ENCODE measurements at places on chromosomes 1 and 21.

- DNase-seq = no peak
Observed at GRCh38 chr1:220067269-220068204, 21.2 kb upstream of the EPRS1 start.

- DNase-seq = peak; percentile 55
Observed at GRCh38 chr1:117060441-117061317, 553 bp downstream of the TTF2 start.

DNA sequence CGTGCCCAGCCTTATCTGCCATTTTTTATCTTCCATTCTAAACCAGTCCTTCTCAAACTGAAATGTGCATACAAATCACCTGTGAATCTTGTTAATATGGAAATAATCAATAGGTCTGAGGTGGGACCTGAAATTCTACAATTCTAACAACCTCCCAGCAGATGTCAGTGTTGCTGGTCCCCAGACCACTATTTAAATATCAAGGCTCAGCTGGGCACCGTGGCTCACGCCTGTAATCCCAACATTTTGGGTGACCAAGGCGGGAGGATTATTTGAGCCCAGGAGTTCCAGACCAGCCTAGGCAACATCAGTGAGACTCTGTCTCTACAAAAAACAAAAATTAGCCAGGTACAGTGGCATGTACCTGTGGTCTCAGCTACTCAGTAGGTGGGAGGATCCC, 4.1 kb downstream of the UQCRHL start:
- DNase-seq = no peak

DNA sequence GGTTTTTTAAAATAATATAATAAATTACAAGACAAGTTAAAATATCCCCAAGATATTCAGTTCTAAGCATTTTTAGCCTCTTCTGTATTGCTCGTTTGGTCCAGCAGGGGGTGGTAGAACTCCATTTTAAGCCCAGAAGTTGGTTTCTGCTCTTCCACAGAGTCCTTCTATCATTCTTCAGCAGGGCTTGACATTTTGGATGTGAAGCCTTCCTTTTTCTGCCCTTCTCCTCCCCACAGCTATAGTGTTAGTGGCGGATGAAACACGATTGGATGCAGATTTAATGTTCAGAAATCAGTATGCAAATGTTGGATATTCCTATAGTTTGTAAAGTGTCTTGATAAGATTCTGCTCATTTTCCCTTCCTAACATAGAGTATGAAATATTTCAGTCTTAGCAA, 1.4 kb downstream of the NCAM2 start:
- DNase-seq = peak; percentile 36

DNA sequence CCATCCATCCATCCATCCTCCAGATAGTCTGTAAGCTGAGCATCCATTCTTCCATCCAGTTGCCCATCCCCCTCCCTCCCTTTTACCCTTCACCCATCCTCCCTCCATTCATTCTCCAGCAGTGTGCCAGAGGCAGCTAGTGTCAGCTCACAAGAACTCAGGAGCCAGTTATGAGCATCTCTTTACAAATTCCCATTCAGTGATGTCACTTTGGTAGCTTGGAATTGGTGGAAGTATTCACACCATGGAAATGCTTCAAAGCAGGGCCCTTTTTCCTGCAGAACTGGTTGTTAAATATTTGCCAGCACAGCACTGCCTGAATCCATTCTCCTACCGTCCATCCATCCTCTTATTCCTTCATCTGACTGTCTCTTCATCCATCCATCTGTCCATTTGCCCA, 72.5 kb downstream of the ARHGEF10L start:
- DNase-seq = peak; percentile 90

DNA sequence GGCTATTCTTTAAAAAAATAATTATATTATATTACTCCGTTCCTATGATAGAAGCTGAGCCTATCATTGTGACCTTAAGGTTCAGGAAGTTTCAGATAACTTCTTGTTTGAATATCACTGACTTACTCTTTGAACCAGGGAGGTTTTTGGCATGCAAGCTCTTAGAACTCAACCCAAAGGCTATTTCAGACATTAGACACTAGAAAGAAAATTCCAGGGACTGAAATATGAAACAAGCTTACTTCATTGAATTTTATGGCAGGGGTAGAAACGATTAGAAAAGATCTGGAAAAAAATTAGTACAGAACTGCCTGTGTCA, 159.6 kb downstream of the DENND1B start:
- no peak for DNase-seq

GRCh38 chr1:100353988-100354387, 1.7 kb downstream of the CDC14A start:
- DNase-seq = peak; percentile 81

DNA sequence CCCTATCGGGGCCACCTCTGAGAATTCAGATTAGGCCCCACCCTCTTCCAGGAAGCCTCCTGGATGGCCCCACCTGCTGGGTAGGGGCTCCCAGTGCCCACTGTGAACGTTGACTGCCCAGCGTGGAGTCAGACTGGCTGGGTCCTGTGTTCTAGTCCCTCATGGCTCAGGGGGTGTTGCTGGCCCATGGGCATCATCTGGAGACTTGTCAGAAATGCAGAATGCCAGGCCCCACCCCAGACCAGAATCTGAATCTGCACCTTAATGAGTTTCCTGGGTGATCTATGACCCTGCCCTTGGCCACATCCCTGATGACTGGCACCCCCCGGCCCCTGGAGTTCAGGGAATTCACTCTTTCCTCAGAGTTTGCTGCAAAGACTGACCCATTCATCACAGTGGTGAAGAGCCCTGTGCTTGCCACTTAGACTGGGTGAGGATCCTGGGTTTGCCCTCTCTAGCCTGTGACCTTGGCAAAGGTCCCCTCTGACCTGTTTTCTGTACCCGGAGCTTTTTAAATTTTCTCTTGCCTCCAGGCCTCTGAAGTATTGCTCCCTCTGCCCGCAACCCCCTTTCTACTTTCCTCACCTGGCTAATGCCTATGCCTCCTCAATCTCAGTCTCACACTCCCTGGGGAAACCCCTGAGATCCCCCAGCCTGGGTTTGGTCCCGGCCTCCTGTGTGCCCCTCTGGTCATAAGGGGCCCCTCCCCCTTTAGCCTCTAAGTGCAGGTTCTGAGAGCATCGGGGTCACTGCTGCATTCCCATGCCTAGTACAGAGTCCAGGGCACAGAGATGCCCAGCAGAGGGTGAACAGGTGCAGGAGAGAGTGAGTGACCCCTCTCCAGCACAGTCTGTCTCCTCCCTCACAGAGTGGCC, 184.2 kb downstream of the MATN1 start:
- no peak for DNase-seq

DNA sequence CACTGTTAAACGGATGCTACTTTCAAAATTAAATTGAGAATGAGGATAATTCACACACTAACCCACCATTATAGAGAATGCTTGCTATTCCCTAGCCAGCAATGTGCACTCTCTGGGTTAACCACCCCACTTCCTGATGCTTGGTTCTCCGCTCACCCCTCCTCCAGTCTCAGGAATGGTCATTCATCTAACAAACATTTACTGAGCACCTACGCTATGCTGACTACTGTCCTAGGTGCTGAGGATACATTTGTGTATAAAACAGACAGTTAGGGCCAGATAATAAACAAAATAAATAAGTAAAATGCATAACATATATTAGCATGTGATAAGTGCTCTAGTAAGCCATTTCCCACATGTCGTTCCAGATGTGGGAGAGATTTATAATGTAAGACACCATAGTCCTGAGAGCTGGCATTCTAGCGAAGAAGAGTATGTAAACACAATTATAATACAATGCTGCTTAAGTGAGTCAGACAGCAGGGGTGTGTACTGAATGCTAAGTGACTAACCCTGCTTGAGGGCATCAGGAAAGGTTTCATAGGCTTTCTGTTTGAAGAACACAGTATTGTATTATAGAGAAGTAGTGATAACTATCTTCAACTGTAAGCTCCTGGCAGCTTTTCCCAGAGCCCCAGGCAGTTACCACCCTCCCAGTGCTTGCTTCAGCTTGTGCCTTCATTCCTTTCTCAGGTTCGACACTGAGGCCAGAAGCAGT, 126.7 kb upstream of the CACHD1 start:
- peak; percentile 84 for DNase-seq

DNA sequence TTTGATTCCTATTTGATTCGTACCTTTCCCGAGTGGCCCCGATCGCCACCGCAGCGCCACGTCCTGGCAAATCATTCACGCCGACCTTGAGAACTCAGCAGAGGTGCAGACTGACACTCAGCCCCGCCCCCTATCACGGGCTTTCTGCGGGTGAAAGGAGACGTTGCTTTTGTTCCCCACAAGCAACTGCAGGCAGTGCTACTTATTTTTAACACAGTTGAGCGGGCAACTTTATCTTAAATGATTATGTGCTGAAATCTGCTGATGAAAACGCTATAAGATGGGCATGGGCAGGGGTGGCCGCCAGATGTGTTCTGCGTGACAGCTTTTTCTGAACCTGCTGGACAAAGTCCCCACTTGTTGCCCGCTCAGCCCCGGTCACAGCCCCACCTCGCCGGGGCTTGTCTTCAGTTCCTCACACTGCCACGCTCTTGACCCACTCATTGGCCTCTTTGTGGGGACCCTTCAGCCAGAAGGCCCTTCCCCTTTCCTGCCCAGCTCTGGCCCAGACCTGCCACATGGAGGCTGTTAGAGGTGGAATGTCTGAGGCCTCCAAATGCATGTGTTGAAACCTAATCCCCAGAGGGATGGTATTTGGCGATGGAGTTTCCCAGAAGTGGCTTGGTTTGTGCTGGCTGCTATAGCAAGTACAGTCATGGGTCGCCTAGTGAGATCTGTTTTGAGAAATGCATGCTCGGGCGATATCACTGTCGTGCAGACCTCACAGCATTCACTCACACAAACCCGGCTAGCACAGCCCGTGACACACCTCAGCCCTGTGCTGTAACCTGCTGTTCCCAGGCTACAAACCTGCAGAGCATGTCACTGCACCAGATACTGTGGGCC, 15.7 kb upstream of the PDXK start:
- peak; percentile 69 for DNase-seq

DNA sequence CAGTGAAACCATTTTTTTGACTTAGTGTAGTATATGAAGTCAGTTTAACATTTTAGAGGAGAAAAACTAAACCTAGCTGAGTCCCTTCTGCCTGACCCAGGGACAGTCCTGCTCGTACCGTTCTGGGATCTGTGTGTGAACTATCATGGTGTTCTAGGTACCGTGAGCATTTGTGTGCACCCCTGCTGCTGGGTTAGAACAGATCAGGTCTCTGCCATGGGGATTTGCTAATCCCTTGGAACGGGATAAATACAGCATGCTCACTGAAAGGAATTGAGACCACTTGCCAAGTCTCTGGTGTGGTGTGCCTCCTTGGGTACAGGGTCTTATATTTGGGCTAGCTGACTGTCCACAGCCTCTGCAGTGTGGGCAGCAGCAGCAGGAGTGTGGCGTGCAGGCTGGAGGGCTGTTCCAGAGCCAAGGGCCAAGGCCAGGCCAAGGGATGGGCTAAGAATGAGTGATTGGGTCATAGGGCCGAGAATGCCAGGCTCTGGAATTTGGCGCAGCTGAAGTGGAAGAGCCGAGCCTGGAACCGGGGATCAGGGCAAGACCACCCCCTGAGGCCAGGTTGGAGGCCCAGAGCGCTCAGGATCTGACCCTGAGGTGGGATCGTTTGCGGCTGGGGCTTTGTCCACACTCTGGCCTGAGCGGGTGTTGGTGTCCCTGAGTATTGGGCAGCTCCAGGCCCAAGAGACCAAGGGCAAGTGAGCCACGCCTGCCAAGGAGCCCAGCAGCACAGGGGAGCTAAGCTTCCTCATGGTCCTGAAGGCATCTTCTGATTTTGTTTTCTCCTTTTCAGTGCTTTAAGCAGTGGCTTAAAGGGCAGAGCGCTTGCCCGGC, 66.3 kb downstream of the VPS26C start:
- DNase-seq = no peak

DNA sequence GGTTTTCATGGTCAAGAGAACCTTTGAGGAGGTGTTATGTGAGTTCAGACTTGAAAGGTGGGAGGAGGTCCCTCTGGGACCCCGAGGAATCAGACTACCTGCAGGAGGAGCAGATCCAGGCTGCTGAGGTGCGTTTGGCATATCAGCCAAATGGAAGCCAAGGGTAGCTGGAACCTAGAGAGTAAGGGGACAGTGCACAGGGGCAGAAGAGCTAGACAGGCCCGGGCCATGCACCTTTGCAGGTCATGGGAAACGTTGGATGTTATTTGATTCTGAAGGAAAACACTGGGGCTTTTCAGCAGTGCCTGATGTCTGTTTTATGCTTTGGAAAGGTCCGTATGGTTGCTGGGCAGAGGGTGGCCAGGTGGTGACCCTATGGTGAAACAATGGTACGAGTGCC, 169.2 kb downstream of the PGBD5 start:
- DNase-seq = no peak

- no peak for DNase-seq
Observed at GRCh38 chr1:99652881-99653281, 7.0 kb downstream of the PALMD start.

- no peak for DNase-seq
Observed at GRCh38 chr1:39270368-39270767, 65.9 kb downstream of the MACF1 start.

- peak; percentile 75 for DNase-seq
Observed at GRCh38 chr1:236868625-236869467, 73.8 kb downstream of the MTR start.

DNA sequence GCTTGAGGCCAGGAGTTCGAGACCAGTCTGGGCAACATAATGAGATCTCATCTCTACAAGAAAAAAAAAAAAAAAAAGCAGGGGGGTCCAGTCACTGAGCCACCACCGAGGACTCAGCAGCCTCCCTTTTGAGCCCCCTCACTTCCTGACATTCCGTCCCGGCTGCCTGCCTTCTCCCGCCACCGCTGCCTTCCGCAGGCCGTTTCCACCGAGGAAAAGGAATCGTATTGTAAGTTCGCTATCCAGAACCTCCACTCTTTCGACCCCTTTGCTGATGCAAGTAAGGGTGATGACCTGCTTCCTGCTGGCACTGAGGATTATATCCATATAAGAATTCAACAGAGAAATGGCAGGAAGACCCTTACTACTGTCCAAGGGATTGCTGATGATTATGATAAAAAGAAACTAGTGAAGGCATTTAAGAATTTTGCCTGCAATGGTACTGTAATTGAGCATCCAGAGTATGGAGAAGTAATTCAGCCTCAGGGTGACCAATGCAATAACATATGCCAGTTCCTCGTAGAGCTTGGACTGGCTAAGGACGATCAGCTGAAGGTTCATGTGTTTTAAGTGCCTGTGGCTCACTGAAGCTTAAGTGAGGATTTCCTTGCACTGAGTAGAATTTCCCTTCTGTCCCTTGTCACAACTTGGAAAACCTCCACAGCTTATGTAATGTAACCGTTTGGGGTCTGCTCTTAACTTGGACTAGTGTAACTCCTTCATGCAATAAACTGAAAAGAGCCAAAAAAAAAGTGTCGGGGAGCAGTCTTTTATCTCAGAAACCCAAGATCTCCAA, 55.6 kb downstream of the GLUL start:
- no peak for DNase-seq

DNA sequence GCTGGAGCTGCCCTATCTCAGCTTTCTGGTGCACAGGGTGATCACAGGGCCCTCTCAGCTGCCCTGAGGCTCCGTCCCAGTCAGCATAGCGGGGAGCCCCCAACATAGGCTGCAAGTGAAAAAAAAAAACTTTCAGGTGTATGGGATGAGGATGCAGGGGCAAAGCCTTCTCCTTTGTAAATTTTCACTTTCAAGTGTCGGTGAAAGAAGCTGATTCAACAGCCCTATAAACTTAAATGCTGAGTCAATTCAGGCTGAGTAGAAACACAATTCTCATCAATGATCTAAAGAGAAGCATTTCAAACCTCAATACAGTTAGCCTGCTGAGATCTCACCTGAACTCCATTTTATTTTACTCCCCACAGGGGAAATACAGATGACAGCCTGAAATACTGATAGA, 171.2 kb downstream of the SEC16B start:
- DNase-seq = no peak

GRCh38 chr1:81304187-81304586, 496.5 kb upstream of the ADGRL2 start:
- peak; percentile 37 for DNase-seq
